Ovary (tissue), 10 donors: ENCODE measurements at places on chromosomes 2 and 18.

DNA sequence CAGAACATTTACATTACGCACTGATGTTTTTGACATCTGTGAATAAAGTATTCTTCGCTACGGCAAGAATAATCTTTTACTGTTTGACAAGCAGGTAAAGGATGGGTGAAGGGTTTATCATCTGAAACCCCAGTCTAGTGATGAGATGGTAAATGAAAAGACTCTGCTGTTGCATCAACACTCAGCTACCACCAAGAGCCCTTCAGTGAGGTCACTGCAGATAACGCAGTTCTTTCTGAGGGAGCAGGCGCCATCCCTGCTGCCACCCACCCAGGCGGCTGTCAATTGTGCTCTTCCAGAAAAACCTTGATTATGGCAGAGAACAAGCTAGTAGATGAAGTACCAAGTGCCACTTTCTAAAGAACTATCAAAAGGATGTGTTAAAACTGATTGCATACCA lies 58.7 kb downstream of the ABCG8 start:
- no peak for DNase-seq

- DNase-seq: no peak
These were observed 164.6 kb downstream of the PTGR3 start for GRCh38 chr18:75044296-75044695.

- no peak for DNase-seq
These were observed 42.5 kb downstream of the MYO7B start for GRCh38 chr2:127577973-127578372.

DNA sequence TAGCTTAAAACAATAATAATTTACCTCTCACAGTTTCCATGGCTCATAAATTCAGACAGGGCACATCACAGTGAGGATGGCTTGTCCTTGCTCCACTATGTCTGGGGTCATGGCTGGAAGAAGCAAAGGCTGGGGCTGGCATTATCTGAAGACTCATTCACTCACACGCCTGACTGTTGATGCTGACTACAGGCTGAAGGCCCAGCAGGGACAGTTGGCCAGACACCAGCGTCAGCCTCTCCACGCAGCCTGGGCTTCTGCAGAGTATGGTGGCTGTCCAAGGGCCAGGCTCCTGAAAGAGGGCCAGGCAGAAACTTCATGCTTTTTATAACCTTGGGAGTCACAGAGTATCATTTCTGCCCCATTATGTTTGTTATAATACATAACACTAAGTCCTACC lies 33.4 kb downstream of the YPEL5 start:
- DNase-seq: no peak

GRCh38 chr2:189327879-189328847 lies 113.1 kb upstream of the WDR75 start:
- DNase-seq: no peak

DNA sequence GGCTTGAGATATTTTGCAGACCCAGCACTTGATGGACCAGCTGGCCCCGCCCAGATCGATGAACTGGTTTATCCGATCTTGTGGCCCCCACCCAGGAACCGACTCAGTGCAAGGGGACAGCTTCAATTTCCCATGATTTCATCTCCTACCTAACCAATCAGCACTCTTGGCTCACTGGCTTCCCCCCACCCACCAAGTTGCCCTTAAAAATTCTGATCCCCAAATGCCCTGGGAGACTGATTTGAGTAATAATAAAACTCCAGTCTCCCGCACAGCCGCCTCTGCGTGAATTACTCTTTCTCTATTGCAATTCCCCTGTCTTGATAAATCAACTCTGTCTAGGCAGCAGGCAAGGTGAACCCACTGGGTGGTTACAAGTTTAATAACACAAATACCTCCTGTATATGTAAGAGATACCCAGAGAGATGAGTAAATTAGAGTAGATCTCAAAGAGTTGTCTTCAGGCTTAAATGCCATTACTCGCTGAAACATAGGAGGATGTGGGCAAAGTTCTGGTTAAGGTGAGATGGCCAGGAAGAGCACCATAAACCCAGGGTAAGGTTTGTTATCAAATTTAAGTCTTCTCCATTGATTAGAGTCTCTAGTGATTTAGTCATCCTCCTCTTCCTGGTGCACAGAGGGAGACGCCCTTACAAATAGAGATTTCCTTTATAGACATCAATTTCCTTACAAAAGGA lies 222.8 kb downstream of the ARL4C start:
- DNase-seq: no peak

DNA sequence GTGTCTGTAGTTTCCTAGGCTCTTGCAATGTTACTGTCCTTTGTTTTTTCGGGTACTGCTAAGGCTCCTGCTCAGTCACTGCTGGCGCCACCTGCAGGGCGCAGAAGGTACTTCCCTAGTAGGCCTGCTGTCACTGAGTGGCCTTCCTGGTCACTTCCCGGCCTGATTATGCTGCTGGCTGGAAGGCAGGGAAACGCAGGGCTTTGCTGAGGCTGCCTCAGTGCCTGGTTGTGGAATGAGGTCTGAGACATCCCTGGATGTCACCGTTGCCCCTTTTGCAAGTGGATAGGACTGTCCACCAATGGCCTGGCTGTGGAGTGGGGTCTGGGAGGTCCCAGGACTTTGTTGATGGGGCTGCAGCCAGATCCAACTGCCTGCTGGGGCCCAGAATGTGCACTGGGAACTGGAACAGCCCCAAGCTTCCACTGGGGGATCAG lies 13.1 kb downstream of the DAW1 start:
- DNase-seq: no peak

GRCh38 chr2:178448968-178449661 lies 1.9 kb downstream of the PRKRA start:
- no peak for DNase-seq

DNA sequence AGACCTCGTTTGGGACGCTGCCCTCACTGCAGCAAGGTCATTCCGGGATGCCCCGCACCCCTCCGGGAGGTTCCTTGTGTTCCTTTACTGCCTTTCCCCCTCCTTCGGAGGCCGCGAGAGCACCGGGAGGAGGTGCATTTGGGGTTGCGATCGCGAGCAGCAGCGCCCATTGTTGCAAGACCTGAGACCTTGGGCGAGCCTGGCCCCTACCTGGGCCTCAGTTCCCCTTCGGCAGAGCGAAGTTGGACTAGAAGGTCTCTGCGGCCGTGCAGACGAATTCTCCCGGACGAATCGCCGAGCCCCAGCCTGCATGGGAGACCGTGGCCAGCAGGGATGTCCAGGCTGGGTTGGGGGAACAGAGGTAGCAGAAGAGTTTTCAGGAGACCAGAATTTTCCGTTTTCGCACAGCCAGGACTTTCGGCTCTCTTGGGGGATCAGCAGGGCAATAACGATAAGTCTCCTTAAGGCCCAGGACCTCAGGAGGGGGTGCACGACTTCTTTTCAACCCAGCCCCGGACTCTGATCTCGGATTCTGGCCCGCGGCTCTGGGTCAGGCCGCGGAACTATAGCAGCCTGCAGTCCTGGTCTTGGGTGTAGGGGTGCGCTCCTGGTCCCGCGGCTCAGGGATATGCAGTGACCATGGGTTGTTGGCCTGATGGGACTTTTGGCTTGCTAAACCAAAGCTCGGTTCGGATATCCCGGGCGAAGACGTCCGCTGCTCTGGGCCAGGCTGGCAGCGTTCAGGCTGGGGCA lies 2.8 kb downstream of the GDF7 start:
- no peak for DNase-seq

DNA sequence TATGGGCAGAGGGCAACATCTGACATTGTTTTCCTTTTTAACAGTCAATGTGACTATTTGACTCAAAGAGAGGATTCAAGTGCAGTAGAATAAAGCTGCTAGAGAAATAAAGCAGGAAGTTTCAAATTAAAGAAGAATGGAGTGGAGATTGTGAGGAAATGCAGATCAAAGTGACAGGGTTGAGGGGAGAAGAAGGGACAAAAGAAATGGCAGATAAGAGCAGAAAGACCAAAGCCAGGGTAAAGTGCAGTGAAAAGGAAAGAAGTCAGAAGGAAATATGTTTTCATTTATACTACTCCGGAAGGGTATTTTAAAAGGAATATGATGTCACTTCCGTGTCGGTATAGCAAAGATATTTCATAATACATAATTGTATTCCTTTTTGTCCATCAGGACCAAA lies 297.5 kb upstream of the CRIM1 start:
- no peak for DNase-seq

DNA sequence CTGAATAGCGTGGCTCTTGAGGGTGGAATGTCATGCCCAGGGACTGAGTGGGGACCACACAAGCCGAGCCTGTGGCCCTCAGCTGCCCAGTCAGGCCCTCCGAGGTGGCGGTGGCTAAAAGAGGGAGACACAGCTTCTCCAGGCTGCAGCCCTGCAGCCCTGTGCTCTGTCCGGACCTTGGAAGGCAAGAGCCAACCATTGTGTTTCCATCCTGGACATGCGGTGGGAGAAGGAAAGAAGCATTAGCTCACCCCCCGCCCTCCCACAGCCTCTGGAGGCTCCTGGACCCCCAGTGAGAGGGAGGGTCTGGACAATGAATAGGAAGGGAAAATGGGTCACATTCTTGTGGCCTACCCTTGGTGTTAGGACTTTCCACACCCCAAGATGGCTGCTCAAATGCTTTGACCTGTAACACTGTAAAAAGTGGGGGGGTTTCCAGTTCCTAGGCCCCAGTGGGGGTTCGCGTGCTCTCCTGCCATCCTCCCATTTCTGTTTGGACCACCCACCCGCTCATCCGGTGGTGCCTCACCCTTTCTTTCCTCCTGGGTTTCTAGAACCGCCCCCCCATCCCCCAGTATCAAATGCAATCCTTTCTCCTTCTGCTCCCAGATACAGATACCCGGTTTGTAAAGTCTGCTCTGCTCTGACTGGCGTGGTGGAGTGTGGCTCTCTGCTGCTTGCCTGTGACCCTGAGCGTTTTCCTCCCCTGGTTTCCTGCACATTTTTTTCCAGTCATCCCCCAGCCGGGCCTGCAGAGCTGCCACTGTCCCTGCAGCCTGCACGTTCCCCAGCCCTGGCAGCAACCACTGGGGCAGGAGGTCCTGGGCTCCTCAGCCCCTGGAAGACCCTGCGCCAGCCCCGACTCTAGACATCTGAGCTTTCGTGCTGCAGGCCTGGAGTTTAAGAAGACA lies 36.3 kb upstream of the SMAD7 start:
- DNase-seq: no peak

GRCh38 chr2:30310371-30310770 lies 79.0 kb downstream of the LBH start:
- DNase-seq: no peak

DNA sequence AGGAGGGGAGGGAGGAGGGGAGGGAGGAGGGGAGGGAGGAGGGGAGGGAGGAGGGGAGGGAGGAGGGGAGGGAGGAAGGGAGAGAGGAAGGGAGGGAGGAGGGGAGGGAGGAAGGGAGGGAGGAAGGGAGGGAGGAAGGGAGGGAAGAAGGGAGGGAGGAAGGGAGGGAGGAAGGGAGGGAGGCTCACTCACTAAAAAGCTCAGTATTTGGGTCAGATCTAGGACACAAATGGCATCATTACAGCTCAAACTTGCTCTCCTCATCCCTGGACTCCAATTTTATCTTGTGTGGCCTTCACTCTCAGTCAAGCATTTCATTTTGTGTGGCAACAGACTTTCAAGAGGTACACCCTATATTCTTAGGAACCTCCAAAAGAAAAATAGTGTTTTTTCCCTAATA lies 435.4 kb downstream of the IRS1 start:
- no peak for DNase-seq

- no peak for DNase-seq
These were observed 50.5 kb upstream of the GORASP2 start for GRCh38 chr2:170878505-170878904.

DNA sequence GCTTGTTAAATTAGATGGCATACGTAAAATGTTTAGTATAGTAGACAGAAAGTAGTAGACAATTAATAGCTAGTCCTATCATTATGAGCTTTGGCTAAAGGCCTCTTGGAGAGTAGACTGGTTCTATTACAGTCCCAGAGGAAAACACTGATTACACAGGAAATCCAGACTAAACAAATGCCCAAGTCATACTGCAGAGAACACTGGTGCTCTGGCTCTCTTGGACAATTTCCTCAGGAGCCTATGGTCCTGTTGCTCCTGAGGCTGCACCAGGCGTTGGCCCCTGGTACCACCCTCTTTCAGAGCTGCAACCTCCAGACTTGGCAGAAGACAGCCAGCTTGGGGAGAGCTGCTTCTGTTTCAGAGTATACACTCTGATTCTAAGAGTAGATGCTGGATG lies 41.8 kb downstream of the STAT1 start:
- no peak for DNase-seq

DNA sequence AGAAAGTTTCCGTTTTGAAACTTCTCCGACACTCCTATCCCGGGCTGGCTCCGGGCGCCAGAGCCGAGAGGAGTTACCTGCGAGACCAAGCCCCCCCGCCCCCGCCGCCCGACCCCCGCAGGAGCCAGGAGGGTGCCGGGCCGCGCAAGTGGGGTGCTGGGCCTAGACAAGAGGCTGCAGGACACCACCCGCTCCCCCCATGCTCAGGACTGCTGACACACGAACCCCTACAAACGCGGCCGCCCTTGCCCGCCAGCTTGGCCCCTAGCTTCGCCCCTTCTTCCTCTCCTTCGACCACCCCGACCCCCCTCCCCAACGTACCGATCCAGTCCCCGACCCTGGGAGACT lies 497 bp downstream of the PLA2R1 start:
- peak; percentile 49 for DNase-seq

DNA sequence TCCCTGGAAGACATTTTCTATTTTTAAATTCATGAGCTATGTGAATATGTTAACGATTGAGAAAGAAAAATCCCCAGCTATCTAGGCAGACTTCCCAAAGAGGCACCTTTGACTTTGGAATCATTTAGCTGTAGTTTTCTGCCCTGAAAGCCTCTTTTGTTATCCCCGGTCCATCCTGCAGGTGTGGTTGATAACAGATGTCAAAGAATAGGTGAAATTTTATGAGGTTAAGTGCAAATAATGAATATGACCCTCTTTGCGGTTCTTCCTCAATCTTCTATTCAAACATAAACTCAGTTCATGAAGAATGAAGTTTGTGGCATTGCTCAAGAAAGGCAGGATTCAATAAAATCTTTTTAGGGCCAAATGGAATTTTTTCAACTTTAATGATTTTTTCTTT lies 51.6 kb upstream of the ATP8B1 start:
- no peak for DNase-seq

DNA sequence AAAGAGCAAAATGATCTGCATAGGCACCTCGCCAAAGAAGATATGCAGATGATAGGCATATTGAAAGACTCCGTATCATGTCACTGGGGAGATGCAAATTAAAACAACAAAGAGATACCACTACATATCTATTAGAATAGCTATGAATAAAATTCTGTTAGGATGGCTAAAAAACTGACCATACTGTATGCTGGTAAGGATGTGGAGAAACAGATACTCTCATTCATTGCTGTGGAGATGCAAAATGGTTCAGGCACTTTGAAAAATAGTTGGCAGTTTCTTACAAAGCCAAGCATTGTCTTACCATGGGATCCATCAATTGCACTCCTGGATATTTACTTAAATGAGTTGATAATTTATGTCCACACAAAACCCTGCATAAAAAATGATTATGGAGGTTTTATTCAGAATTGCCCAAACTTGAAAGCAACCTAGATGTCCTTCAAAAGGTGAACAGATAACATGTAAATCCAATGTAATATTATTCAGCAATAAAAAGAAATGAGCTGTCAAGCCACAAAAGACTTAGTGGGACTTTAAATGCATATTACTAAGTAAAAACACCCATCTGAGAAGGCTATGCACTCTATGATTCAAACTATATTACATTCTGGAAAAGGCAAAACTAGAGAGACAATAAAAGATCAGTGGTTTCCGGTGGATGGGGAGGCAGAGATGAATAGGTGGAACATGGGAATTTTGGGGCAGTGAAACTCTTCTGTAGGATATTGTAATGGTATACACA lies 31.2 kb downstream of the ZNF385B start:
- DNase-seq: no peak

- DNase-seq: no peak
These were observed 1953.4 kb upstream of the LRRTM1 start for GRCh38 chr2:82257796-82258555.

- DNase-seq: no peak
These were observed 243.5 kb downstream of the GBX2 start for GRCh38 chr2:235924675-235925063.

GRCh38 chr2:232113821-232114220 lies 152.3 kb downstream of the DIS3L2 start:
- no peak for DNase-seq
